Mesothelial cell of epicardium (in vitro differentiated cells): ENCODE measurements at places on chromosomes 4 and X. TPM values are rescaled to one million over a fixed set of nuclear protein-coding genes. Genes with fewer than 3 reads are reported as not detected.

- H3K27me3 ChIP-seq: no peaks in the 10 kb centered on the region
- H3K36me3 ChIP-seq: no peaks in the 10 kb centered on the region
- H3K27ac ChIP-seq: no peak overlapping the region
- H3K4me1 ChIP-seq: no peaks in the 10 kb centered on the region
- H3K4me3 ChIP-seq: no peak overlapping the region
These were observed 47.4 kb upstream of the GPM6B start for GRCh38 chrX:13864264-13864663.

DNA sequence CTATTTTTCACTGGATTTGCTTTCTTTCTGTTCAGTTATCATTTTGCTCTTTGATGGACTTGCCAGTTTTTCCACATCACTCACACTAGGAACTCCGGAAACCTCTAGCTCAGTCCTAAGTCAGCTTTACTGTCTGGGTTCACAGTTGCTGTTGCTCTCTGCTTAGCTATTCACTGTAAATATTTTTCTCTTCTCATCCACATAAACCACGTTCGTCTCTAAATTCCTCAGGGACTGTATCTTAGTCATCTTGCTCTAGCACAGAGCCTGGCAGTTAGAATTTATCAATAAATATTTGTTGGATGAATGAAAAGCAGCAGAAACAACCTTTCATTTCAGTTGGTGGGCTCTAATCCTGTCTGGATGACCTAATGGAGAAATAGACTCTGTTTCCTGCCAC lies 119.4 kb upstream of the DMD start:
- no peak overlapping the region for H3K27ac ChIP-seq
- no peak overlapping the region for H3K4me3 ChIP-seq
- H3K36me3 ChIP-seq: no peaks in the 10 kb centered on the region
- no peaks in the 10 kb centered on the region for H3K27me3 ChIP-seq
- peaks cover 14% of the 10 kb centered on the region for H3K4me1 ChIP-seq

- no peak overlapping the region for H3K27ac ChIP-seq
- no peaks in the 10 kb centered on the region for H3K4me1 ChIP-seq
- H3K4me3 ChIP-seq: no peak overlapping the region
- no peaks in the 10 kb centered on the region for H3K27me3 ChIP-seq
- H3K36me3 ChIP-seq: no peaks in the 10 kb centered on the region
These were observed 61.5 kb downstream of the CASP3 start for GRCh38 chr4:184587701-184588100.

GRCh38 chrX:71000139-71000538 lies 68.0 kb downstream of the SNX12 start:
- peaks cover 13% of the 10 kb centered on the region for H3K4me1 ChIP-seq
- no peaks in the 10 kb centered on the region for H3K27me3 ChIP-seq
- H3K27ac ChIP-seq: no peak overlapping the region
- DNase-seq: no peak

DNA sequence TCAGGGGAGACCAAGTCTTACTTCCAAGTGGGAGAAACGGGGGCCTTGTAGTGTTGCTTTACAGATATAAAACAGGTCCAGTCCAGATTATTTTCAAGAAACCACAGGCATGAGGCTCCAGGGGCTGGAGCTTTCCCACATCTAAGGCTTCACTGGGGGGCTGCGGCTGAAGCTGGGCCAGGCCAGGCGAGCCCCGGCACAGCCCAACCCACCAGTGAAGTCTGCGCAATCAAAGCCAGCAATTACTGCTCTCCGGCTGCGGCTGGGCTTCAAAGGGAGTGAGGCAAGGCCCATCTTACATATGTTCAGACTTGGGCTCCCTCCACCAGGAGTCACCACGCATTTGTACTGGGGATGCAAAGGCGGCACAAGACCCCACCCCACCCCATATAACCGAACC lies 61.7 kb downstream of the HADH start:
- peaks cover 10% of the 10 kb centered on the region for H3K4me1 ChIP-seq
- H3K27ac ChIP-seq: no peak overlapping the region
- H3K36me3 ChIP-seq: peaks cover 16% of the 10 kb centered on the region
- no peaks in the 10 kb centered on the region for H3K27me3 ChIP-seq
- DNase-seq: no peak

DNA sequence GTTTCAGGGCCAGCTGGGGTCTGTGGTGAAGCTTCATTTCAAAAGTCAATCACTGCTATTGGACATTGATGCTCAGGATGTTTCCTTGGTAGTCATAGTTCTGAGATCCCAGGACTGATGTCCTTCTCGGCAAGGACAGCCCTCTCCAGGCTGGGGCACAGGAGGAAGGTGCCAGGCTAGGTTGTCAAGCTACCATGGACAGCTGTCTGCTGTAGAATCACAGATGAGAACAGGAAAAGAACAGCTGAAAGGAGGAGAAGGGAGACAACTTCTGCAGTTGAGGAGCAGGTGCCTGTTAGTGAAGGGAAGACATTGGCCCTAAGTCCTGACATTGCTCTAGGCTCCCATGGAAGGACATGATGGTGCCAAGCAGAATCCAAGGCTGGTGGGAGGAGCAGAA lies 58.0 kb downstream of the XAGE2 start:
- no peaks in the 10 kb centered on the region for H3K36me3 ChIP-seq
- H3K4me3 ChIP-seq: no peak overlapping the region
- no peak overlapping the region for H3K27ac ChIP-seq
- no peaks in the 10 kb centered on the region for H3K27me3 ChIP-seq
- no peak for DNase-seq
- no peaks in the 10 kb centered on the region for H3K4me1 ChIP-seq

- H3K36me3 ChIP-seq: no peaks in the 10 kb centered on the region
- no peak overlapping the region for H3K4me3 ChIP-seq
- no peak overlapping the region for H3K27ac ChIP-seq
- no peaks in the 10 kb centered on the region for H3K4me1 ChIP-seq
- DNase-seq: no peak
These were observed 56.4 kb upstream of the NWD2 start for GRCh38 chr4:37188100-37188499.

DNA sequence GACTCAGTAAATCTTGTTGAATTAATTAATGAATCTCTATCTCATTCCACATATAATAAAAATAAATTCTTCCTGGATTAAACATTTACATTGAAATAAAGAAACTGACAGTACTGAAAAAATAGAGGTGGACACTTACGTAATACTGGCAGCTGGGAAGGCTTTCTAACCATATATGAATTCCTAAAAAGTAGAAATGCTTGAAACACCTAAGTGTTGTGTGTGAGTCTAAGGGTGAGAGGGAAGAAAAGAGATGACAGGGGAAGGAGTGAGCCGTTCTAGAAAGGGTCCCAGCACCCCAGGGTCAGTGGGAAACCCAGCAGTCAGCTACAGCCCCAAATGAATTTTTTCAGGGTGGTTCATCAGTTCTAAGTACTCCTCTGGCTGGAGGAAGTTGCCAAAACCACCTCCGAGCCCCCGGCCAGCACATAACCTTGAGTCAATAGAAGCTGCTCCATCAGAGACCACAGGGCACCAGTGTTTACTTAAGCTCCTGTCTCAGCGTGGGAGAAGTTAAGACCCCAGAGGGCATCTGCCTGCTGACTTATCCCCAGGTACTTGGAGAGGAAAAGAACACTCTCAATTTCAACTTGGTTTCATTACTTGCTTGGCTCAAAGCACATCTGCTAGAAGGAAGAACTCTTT lies 18.3 kb downstream of the GAB3 start:
- peaks cover 10% of the 10 kb centered on the region for H3K4me1 ChIP-seq
- no peaks in the 10 kb centered on the region for H3K36me3 ChIP-seq
- no peaks in the 10 kb centered on the region for H3K27me3 ChIP-seq
- H3K4me3 ChIP-seq: no peak overlapping the region
- H3K27ac ChIP-seq: no peak overlapping the region
- no peak for DNase-seq

- peaks cover 23% of the 10 kb centered on the region for H3K4me1 ChIP-seq
- DNase-seq: peak; percentile 72
- peaks cover 3% of the 10 kb centered on the region for H3K27me3 ChIP-seq
- peak overlapping the region; percentile 83 for H3K27ac ChIP-seq
- peak overlapping the region; percentile 15 for H3K4me3 ChIP-seq
These were observed 75.1 kb upstream of the USP9X start for GRCh38 chrX:41009850-41010846.

DNA sequence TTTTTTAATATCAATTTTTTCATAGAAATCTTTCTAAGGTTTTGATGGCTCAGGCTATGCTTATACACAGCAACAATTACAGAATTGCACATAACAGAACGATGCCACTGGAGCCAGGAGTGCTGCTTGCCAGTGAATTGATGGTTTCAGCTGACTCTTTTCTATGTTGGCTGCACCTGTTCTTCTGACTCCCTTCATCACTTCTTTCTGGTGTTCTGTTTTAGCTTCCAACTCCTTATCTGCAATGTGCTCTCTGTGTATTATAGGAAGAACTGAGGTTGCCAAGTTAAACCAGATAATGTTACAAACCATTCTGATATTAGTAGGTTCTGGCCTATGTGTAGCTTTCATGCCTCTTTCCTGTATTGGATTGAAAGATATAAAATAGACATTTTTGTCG lies 11.6 kb upstream of the VEGFD start:
- no peak overlapping the region for H3K27ac ChIP-seq
- no peak overlapping the region for H3K4me3 ChIP-seq
- no peak for DNase-seq
- H3K27me3 ChIP-seq: no peaks in the 10 kb centered on the region

DNA sequence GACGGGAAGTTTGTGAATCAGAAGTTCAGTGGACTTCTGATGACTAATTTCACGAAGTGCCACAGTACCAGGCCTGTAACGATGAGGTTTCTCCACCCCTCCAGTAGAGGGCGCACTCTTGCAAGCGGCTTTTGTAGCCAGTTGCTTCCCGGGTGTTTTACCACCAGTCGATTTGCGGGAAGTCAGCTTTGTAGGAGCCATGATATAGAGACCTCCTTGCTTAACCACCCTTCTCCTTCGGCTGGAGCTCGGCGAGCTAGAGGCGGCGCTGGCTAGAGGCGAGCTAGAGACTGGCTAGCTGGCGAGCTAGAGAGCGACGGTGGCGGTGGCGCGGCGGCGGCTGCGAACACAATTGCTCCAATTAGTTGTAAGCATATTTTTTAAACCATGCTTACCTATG lies 72.0 kb downstream of the IL1RAPL1 start:
- H3K4me1 ChIP-seq: peaks cover 25% of the 10 kb centered on the region
- peaks cover 20% of the 10 kb centered on the region for H3K36me3 ChIP-seq
- DNase-seq: no peak
- no peak overlapping the region for H3K4me3 ChIP-seq

- no peaks in the 10 kb centered on the region for H3K36me3 ChIP-seq
- no peak overlapping the region for H3K4me3 ChIP-seq
- peaks cover 15% of the 10 kb centered on the region for H3K27me3 ChIP-seq
- H3K27ac ChIP-seq: no peak overlapping the region
These were observed 22.9 kb upstream of the COX7B2 start for GRCh38 chr4:46931981-46932380.

DNA sequence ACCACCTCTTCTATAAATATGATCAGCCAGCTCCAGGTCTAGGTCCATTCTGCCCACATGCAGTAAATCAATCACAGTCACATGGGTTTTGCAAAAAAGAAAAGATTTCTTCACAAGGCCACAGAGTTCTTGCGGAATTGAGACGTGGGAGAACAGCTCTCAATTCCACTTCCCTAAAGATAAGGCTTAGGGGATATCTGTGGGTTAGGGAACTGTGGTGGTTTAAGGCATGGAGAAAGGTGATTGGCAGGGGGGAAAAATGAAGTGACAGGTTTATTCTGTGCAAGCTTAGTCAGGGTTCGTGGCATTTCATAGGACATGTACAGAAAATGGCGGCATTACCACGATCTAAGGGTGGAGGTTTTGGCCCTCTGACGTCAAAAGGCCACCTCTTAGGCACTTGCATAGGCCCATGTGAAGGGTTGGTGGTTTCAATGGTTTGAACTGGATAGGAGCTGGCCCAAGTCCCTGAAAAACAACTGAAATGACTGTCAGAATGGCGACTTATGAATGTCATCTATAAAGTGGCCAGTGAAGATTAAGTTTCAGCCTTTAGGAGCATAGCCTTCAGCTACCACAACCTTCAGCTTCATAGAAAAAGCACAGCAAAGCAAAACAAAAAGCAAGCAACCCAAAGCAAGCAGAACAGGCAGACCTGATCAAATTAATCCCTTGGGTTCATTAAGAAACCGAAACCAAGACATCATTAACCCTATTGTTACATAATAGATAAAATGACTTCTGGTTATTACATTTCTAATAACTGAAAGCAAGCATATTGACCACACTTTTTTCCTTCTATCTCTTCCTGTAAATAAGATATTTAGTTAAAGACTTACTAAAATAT lies 289.8 kb upstream of the SFRP2 start:
- H3K36me3 ChIP-seq: no peaks in the 10 kb centered on the region
- H3K4me3 ChIP-seq: no peak overlapping the region
- no peak for DNase-seq
- no peak overlapping the region for H3K27ac ChIP-seq
- no peaks in the 10 kb centered on the region for H3K4me1 ChIP-seq
- peaks cover 4% of the 10 kb centered on the region for H3K27me3 ChIP-seq

DNA sequence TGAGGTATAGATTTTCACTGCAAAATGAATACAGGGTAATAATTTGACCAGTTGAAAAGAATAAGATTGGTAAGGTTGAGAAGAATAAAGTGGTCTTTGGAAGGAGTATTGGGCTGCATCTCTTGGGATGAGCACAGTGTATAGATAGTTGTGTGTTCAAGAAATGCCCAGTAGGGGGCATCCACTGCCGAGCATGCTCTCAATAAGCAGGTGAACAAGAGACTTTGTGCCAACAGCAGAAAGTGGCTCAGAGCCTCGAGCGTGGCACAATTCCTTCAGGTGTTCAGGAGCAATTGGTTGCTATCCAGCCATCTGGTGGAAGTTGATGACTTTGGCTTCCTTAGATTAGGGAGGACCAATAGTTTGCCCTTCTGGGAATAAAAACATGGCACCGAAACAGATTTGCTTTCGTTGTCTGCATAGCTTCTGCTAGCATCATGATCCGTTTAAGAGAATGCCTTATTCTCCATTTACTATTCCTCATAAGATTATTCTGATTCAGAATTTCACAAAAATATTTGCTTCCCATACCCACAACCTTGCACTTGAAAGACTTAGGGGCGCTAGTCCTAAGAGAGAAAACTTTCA lies 258.1 kb upstream of the NEIL3 start:
- H3K27ac ChIP-seq: no peak overlapping the region
- no peaks in the 10 kb centered on the region for H3K36me3 ChIP-seq
- no peak for DNase-seq
- H3K4me3 ChIP-seq: no peak overlapping the region

DNA sequence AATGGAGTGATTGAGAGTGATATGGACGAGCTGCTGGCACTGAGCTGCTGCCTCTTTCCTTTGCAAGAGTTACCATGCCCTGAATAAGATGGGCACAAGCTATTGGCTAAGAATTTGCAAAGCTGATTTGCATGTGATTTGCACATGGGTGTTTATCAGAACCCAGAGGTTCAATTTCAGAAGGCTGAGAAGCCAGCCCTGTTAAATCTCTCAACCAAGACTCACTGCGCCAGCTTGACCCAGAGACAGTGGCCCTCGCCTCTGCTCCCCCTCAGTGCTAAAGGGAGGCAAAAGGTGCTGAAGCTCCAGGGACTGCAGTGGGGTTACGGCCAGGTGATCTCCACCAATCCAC lies 701 bp downstream of the ARHGAP4 start:
- peaks cover 1% of the 10 kb centered on the region for H3K36me3 ChIP-seq
- peak overlapping the region; percentile 90 for H3K27ac ChIP-seq
- peaks cover 21% of the 10 kb centered on the region for H3K4me1 ChIP-seq
- DNase-seq: no peak

GRCh38 chr4:48126621-48127020 lies 7.4 kb downstream of the TXK start:
- no peak overlapping the region for H3K4me3 ChIP-seq
- H3K36me3 ChIP-seq: no peaks in the 10 kb centered on the region
- peaks cover 38% of the 10 kb centered on the region for H3K4me1 ChIP-seq

HMGB3 gene
- total RNA-seq: 102 to 103 TPM (median 103 TPM) in 3 replicates

ZFP42 gene
- total RNA-seq: 16.6 to 18.9 TPM (median 17.5 TPM) in 3 replicates

GASK1B gene
- total RNA-seq: 28.3 to 29.1 TPM (median 29.0 TPM) in 3 replicates

MAGEA1 gene
- not detected in 3 replicates for total RNA-seq

ANXA10 gene
- not detected in 3 replicates for total RNA-seq

KLKB1 gene
- total RNA-seq: not detected in 3 replicates

CABS1 gene
- 0.69 to 1.2 TPM (median 1.1 TPM) in 3 replicates for total RNA-seq
